ENCODE measurements at places on chromosomes 6 and 20.

DNA sequence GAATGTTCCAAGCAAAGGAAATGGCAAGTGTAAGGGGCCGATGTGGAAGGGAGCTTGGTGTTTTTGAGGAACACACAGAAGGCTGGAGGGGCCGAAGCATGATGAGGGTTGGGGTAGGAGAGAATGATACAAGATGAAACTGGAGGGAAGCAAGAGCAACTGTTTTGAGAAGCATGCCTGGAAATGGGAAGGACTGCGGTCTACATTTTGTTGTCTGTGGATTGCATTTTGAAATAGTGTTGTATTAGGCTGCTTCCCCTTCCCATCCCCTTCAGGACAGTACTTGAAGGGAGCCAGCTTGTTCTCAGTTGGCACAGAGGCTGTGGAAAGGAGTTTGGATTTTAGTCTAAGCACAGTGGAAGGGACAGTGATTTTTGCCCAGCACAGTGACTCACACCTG lies 2.2 kb downstream of the TM9SF4 start:
- DNase-seq: no peak

- DNase-seq: no peak
Observed at GRCh38 chr6:88512951-88513350, 346.8 kb upstream of the CNR1 start.

DNA sequence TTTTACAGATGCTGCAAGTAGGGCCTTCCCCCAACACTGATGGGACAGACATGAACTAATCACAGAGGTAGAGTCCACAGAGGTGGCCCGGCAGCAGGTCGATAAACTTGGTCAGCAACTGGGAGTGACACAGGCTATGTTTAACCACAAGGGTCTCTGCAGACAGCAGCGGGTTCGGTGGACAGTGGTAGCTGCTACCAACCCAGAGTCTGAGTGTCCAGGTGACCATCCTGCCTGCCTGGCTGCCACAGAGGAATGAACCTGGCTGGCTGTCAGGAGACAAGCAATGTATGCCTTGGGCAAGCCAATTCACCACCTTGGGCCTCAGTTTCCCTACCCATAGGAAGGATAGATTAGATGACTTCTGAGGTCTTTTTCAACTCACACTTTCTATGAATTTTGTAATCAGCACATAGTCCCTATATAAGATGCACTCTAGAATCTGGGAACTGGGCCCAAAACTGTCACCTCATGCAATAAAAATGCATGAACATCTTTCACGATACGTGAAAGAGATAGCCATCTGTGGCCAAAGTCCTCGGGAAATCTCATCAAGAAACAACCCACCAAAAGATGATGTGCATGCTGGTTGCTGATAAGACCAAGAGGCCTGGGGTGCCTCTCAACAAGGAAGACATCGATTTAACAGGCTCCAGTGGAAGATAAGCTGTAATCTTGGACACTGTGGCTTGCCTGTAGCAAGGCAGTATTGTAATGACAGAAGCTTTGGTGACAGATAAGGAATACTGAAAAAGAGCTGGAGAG lies 30.5 kb downstream of the MDGA1 start:
- DNase-seq: no peak

DNA sequence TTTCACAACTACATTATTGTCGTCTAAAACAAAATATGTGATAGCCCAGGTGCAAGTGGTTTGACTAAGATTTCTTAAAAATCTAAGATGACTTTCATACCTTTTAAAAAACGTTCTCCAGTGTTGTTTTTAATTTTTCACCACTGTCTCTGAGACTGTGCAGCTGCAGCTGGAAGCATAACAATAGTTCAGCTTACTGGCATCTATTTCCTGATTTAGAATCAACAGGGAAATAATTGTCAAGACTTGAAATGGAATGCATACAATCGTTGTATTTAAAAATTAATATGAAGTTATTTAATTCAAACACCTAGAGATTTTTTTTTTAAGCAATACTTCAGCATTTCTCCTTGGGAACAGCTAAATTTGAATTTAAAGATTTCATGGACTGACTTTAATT lies 982.0 kb upstream of the EPHA7 start:
- DNase-seq: no peak

- no peak for DNase-seq
Observed at GRCh38 chr6:132247381-132248159, 153.7 kb downstream of the MOXD1 start.

GRCh38 chr6:142378138-142378875 lies 76.5 kb downstream of the ADGRG6 start:
- DNase-seq: no peak

Data from activated T-cell treated with anti-CD3 and anti-CD28 coated beads, Interleukin-2, amount 50 U/mL, for 48 hours (primary cell).